ENCODE measurements at places on chromosomes 3 and 15.

DNA sequence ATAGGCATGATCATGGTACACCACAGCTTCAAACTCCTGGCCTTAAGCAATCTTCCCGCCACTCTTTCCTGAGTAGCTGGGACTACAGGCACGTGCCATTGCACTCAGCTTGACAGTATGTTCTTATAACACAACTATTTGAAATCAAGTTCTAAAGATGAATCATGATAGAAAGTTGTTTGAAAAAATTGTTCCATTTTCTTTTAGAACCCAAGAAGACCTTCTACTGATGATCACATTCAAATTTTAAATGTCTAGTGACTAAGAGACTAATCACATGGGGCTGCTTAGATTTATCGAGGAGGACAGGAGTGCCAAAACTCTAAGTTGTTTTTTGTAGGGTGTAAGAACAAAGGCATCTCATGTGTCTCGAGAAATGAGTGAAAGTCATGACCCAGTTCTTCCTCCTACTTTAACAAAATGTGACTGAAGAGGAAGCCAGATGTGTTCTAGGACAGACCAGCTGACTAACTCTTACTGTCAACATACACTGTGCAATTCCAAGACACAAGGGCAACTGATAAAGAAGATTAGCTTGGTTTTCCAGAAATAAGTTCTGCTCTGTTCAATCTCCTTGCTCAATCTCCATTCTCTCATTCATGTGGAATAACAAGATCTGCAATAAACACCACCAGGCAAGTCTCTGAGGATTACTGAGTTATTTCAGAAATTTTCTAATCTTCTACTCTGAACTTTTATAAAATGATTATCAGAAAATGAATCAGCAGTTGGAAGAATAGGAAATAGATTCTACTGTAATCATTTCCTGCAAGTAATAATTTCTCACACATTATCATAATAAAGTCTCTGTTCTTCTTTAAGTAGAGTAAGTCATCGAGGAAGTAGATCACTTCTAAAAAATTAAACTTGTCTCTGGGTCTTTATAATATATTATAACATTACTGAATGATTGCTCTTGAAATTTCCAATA, 122.6 kb upstream of the CCNL1 start:
- DNase-seq = no peak

DNA sequence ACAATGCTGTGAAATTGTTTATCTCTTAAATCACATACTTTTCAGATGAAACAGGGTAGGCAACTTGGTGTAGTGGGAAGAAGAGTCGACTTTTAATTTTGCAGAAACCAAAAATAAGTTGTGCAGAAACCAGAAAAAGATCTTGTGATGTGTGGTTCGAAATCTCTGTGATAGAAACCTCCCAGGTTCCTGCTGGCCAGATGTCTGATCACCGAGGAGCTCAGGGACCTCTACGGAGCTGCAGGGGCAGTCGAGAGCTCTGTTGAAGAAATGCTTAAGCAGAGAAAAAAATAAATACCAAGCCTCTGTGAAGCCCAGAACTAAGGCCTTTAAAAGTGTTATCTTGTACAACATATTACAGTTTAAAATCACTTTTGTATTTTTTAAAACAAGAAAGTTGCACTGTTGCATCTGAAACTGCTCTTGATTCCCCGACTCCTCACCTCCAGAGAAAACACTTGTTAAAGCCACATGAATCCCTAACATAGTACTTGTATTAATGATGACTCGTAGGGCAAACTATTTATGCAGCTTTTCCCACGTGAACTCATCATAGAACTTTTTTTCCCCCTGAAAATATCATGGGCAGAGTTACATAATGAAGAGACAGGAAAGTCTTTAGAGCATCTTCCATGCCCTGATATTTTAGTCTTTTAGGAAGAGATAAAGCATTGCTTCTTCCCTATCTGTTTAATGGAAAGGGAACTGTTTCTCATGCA, 51.3 kb downstream of the CCK start:
- DNase-seq = no peak

DNA sequence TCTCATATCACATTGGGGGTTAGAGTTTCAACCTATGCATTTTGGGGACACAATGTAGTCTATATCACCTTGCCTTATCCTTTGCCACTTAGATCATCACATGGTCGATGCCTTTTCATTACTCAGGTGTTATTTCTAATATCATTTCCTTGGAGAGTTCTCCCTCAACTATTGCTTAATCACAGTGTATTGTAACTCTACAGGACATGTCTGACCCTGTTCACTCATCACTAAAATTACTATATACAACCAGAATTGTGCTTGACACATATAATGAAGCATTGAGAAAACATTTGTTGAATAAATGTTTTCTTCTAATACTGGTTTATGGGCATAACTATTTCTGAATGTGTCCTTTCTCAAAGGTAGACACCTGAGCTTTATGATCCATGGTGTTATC, 207.4 kb downstream of the EPHA6 start:
- no peak for DNase-seq

GRCh38 chr3:144809380-144809779, 837.8 kb downstream of the DIPK2A start:
- no peak for DNase-seq

DNA sequence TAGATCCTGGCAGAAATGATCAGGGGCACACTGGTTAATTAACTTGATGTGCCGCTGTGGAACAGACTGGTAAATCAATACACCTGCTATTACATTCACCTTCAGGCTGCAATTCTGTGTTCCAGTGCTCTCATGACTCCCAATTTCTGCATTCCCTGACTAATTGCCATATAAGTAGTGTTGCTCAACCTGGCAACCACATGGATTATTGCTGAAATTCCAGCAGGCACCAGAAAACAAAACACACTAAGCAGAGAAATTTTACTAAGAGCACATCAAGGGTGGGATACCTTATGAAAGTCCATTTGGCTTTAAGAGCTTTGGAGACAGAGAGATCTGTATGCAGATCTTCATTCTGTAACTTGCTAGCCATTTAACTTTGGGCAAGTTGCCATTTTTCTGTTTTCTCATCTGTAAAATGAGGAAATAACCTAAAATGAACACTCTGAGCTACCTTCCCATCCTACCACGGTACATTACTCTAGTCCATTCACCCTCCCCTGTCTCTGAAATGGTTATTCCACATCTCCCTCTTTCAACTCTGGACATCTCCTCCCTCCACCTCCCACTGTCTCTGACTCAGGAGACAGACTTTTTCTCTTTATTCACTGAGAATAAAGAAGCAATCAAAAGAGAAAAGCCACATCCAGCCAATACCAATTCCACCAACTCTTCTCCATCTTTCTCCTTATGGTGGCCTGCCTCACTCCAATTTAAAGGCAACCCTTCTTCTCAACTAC, 54.6 kb downstream of the STAC start:
- DNase-seq = no peak
